IPS DF 6.9 (cell line): ENCODE measurements at places on chromosomes 11 and 22.

GRCh38 chr11:1081601-1082311 is 7.1 kb downstream of the MUC2 start:
- DNase-seq = no peak

DNA sequence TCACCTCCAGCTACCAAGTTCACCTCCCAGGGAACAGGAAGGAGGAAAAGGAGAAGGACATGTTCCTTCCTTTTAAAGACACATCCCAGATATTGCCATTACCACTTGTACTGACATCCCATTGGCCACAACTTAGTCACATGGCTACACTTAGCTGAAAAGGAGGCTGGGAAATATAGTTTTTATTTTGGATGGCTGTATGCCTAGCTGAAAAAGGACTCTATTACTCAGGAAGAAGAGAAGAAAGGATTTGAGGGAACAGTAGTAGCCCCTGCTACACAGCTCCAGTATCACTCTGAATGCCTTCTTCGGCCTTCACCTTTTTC is 2.1 kb upstream of the APOA5 start:
- no peak for DNase-seq

DNA sequence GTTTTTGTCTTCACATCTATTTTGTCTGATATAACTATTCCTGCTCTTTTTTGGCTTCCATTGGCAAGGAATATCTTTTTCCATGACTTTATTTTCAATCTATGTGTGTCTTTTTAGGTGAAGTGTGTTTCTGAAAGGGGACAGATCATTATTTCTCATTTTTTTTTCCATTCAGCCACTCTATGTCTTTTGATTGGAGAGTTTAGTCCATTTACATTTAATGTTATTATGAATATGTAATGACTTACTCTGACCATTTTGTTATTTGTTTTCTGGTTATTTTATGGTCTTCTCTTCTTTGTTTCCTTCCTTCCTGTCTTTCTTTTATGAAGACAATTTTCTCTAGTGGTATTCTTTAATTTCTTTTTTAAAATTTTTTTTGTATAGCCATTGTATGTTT is 178.6 kb upstream of the CNTN5 start:
- no peak for DNase-seq

DNA sequence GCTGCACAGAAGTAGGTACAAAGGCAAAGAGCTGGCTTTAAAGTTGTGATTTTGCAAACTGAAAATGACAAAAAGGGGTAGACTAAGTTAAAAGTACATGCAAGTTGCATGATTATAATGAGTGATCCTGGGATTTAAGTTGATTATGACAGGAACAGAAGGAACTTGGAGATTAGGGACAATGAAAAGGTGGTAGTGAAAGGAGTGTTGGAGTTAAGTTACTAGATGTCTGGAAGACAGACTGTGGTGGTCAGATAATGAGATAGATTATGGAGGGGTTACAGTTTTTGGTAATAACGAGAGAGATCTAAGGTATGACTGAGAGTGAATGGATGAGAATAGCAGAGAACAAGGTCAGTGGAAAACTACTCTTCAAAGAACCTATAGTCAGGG is 7.7 kb upstream of the TMEM9B start:
- no peak for DNase-seq

- no peak for DNase-seq
Observed at GRCh38 chr22:20182365-20182764, 31.5 kb upstream of the CCDC188 start.

GRCh38 chr22:36741204-36741793 is 34.6 kb downstream of the IFT27 start:
- DNase-seq = peak; percentile 31

DNA sequence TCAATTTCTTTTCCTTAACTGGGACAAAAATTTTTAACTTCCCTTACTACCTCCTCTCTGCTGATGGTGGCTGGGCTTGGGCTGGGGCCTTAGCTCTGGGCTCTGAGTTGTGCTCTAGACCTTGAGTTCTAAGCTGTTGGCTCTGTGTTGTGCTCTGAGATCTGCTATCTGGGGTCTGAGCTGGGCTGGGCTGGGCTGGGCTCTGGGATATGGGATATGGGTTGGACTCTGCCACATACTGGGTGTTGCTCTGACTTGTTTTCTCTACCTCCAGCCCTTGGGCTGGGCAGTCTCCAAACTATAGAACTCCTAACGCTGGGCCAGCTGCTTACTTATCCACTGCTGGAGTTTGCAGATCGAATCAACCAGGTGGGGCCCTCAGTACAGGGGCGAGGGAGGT is 41.9 kb downstream of the DNHD1 start:
- DNase-seq = no peak

DNA sequence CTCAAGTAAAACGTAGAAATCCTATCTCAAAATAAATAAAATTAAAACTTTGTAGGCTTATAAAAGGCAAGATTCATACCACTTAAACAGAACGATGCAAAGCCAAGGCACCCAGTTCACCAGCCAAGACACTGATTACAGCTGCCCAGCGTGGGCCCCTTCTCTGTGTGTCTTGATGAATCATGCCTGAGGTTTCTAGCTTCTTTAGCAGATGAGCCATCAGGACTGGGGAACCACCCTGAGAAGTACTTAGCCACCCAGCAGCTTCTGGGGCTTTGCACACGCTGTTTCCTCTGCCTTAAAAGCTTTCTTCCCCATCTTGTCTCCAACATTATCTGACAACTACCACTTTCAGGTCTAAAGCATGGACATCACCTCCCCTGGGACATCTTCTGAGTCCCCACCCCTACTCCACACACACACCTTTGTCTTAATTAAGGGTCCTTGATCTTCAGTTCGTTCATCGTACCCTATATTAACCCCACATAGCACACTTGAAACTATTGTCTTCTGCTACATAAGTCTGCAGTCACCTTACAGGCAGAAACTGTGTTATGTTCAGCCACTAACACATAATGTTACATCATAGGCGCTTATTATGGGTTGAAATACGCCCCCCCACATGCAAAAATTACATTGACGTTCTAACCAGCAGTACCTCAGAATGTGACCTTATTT is 8.7 kb upstream of the LAYN start:
- no peak for DNase-seq

DNA sequence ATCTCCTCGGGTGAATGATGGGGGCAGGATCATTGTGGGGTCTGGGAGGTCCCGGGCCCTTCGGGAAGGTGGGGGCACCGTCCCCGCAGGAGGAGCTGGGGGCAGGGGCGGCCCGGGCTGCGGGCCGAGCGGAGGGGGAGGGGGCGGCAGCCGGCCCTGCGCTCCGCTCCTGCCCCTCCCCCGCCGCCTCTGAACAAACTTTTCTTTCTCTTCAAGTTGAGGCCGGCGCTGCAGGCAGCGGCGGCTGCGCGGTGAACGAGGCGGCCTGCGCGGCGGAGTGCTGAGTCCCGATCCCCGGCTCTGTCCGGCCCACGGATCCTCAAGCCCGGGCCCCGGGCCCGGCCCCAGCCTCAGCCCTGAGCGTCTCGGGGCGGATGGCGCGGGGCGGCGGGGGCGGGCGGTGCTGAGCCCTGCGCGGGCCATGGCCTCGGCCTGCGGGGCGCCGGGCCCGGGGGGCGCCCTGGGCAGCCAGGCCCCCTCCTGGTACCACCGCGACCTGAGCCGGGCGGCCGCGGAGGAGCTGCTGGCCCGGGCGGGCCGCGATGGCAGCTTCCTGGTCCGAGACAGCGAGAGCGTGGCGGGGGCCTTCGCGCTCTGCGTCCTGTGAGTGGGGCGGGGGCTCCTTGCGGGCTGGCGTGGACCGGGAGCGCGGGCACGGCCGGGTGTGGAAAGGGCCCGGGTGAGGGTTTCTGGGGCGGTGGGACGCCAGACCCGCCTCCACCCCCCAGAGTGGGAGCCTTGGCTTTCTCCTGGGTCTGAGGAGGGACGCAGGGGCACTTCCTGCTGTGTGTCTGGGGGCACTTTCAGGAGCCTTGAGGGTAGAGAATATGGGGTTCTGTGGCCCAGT is at the start of gene INPPL1:
TSS of gene INPPL1 (plus strand) at position 204 of the 847 bp plus-strand sequence. CDS start at position 422, 218 bp downstream.
- no peak for DNase-seq

DNA sequence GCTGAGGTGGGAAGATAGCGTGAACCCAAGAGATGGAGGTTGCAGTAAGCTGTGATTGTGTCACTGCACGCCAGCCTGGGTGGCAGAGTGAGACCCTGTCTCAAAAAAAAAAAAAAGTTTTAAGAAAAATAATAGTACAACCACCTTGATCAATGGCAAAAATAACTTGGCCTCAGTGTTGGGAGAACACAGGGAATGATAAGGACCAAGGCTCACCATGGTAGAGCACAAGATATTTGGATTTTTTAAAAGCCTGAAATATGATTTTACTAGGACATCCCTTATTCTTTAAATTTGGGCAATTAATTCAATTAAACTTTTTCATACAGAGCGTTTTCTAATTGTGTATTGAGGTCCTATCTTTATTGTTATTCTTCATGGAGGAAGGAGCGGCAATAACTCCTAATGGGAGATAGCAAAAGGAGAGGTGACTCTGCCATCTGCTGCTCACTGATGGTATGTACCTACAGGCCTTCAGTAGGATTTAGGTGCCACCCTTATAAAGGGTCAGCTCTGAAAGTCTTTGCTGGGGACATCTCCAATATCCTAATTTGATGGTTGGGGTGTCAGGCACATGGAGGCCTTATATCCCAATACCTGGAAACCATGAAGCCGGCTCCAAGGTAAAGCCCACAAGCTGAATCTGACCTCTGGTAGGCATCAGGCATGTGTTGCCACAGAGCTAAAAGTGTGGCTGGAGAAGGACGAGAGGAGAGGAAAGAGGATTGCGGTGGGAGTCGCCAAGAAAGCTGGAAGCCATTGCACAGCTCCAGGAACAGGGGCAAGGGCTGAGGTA is 21.9 kb upstream of the POLD3 start:
- peak; percentile 20 for DNase-seq

- no peak for DNase-seq
Observed at GRCh38 chr22:45127866-45128265, 35.9 kb upstream of the NUP50 start.

GRCh38 chr11:76436020-76436419 is 8.8 kb upstream of the EMSY start:
- no peak for DNase-seq

DNA sequence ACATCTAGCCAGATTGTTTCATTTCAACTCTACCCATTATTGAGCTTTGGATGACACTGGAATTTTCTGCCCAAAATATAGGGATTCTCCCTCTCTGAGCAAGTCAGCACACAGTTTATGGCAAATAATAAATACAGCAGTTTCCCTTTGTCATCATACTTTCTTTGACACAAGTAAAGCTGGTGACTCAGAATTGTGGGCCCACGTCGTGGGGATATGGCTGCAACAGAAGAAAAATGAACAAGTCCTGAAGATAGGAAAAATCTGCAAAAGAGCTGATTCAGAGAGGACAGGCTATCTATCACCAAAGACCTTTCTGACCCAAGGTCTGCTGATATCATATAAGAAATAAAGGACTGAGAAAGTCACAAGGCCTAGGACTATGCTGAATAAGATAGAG is 236.3 kb upstream of the ZC3H12C start:
- DNase-seq = no peak

DNA sequence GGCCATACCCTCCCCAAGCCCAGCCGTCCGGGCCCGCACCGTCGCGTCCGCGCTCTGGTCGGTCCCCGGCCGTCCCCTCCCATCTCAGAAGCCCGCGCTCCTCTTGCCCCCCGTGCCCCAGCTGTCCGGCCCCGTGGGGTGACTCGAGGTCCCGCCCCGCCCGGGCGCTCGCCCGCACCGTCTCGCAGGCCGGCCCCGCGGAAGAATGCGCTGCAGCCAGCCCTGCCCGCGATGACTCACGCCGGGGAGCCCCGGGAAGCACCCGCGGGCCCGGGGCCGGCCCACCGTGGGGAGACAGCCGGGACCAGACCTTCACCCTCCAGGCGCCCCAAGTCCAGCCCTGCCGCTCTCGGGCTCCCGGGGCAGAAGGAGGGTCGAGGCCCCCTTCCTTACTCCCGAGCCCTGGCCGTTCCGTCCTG is 320 bp upstream of the PHLDA2 start:
- DNase-seq = no peak

GRCh38 chr11:27205779-27206570 is 157.0 kb downstream of the CCDC34 start:
- no peak for DNase-seq

GRCh38 chr11:111540114-111540936 is at the start of gene LAYN:
Gene LAYN, plus strand, starts transcription at chr11:111540720. Its CDS starts 124 bp downstream, at chr11:111540844.
- DNase-seq = no peak

GRCh38 chr11:81647374-81647773 is 1086.3 kb downstream of the FAM181B start:
- DNase-seq = no peak

GRCh38 chr11:10476927-10477689 is 22.0 kb downstream of the AMPD3 start:
- DNase-seq = no peak
